ENCODE measurements at places on chromosomes 5 and 9.
A peak's percentile ranks its signal among the peaks of the same experiment; 100 is the strongest.

GRCh38 chr9:2418619-2419018, 203.0 kb upstream of the VLDLR start:
- peaks cover 6% of the 10 kb centered on the region for H3K36me3 ChIP-seq
- no peak overlapping the region for H3K27ac ChIP-seq
- DNase-seq, result no peak

- no peaks in the 10 kb centered on the region for H3K36me3 ChIP-seq
- DNase-seq, result no peak
- no peak overlapping the region for H3K4me3 ChIP-seq
- no peaks in the 10 kb centered on the region for H3K27me3 ChIP-seq
Measured at GRCh38 chr9:9170439-9171134, 1371.0 kb upstream of the DMAC1 start.

GRCh38 chr9:114114364-114114763, 15.3 kb upstream of the KIF12 start:
- H3K27ac ChIP-seq, result no peak overlapping the region
- H3K36me3 ChIP-seq, result no peaks in the 10 kb centered on the region
- DNase-seq, result no peak
- peaks cover 55% of the 10 kb centered on the region for H3K27me3 ChIP-seq
- peaks cover 7% of the 10 kb centered on the region for H3K4me1 ChIP-seq

GRCh38 chr5:60497706-60498500, 202.1 kb downstream of the DEPDC1B start:
- no peak for DNase-seq
- H3K4me3 ChIP-seq, result no peak overlapping the region
- no peak overlapping the region for H3K27ac ChIP-seq
- H3K27me3 ChIP-seq, result no peaks in the 10 kb centered on the region

- H3K27ac ChIP-seq, result no peak overlapping the region
- peaks cover 40% of the 10 kb centered on the region for H3K4me1 ChIP-seq
- no peaks in the 10 kb centered on the region for H3K27me3 ChIP-seq
- H3K36me3 ChIP-seq, result no peaks in the 10 kb centered on the region
Measured at GRCh38 chr5:148978370-148979082, 84.3 kb downstream of the SH3TC2 start.

DNA sequence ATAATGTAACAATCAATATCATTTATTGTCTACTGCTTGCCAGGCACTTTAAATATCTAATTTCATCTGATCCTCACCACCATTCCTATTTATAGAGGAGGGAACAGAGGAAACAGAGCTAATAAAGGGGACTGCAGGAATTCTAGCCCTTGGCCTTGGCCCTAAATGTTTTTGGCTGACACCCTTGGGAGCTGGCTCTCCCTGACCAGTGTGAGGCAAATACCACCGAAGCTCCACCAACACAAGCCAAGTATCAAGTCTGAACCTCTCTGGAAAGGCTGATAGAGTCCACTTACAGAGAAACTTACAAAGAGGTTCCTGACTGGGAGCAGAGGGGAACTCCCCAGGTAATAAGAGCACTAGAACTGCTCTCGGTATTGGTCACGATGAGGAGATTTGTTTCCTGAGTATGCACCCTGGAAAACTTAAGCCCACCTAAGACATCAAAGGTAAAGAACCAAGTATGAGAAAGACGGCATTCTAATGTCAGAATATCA, 243.1 kb upstream of the PANK3 start:
- no peaks in the 10 kb centered on the region for H3K36me3 ChIP-seq
- no peak for DNase-seq
- peaks cover 14% of the 10 kb centered on the region for H3K4me1 ChIP-seq
- H3K4me3 ChIP-seq, result no peak overlapping the region

DNA sequence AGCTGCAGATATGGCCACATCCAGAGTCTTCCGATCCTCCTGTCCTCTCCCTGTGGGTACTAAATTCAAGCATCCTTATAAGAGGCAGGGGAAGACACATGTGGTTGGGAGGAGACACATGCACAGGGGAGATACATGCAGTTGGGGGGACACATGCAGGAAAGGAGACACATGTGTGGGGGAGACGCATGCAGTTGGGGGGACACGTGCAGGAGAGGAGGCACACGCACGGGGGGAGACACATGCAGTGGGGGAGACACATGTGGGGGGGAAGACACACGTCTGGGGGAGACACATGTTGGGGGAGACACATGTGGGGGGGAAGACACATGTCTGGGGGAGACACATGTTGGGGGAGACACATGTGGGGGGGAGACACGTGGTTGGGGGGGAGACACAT, 21.2 kb upstream of the OLFM1 start:
- H3K4me1 ChIP-seq, result peaks cover 8% of the 10 kb centered on the region
- H3K36me3 ChIP-seq, result peaks cover 28% of the 10 kb centered on the region
- no peak overlapping the region for H3K4me3 ChIP-seq
- DNase-seq, result no peak

DNA sequence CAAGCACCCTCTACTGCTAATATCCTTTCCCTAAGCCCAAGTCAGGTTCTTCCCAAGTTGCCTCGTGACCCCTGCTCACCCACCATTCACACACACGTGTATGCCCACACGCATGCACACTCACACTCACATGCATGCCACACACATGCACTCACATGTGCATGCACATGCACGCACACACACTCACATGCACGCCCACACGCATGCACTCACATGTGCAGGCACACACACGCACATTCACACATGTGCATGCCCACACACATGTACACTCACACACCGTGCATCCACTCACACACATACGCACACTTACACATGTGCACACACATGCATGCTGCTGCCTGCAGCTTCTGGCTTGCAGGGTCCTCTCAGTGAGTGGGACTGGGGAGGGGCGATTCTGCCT, 62.9 kb upstream of the STXBP1 start:
- peak overlapping the region; percentile 2 for H3K27ac ChIP-seq
- no peaks in the 10 kb centered on the region for H3K36me3 ChIP-seq
- no peak for DNase-seq
- H3K4me3 ChIP-seq, result no peak overlapping the region
- H3K4me1 ChIP-seq, result peaks cover 19% of the 10 kb centered on the region

GRCh38 chr9:97075289-97075985, 36.5 kb upstream of the CTSV start:
- H3K27me3 ChIP-seq, result no peaks in the 10 kb centered on the region
- no peak for DNase-seq
- H3K36me3 ChIP-seq, result no peaks in the 10 kb centered on the region
- peaks cover 45% of the 10 kb centered on the region for H3K4me1 ChIP-seq
- H3K27ac ChIP-seq, result no peak overlapping the region

DNA sequence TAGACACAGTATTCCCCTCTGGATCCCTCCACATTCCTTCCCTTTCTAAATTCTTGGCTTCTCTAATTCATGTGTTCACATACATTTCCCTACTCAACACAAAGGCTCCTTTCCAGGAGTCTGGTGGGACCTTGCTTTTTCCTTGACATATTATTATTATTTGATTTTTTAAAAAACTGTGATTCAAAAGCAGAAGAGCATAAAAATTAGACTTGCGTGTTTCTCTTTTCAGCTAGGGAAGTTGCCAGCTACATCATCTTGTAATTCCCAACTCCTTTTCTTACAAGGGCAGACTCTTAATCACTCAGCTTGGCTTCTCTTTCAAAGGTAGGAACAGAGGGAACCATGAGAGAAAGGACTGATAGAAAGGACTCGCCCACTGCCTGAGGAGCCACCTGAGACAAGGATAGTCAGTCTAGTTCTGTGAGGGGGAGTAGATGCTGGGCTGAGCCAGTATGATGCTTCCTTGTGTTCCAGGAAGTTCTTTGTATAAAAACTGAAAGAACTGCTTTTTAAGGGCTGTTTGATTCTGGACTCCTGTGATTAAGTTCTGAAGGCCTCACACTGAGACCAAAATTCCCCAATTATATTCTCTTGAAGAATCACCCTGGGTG, 51.0 kb upstream of the DPYSL3 start:
- H3K4me3 ChIP-seq, result peak overlapping the region; percentile 67
- H3K27ac ChIP-seq, result peak overlapping the region; percentile 91
- H3K27me3 ChIP-seq, result no peaks in the 10 kb centered on the region
- peaks cover 73% of the 10 kb centered on the region for H3K4me1 ChIP-seq

DNA sequence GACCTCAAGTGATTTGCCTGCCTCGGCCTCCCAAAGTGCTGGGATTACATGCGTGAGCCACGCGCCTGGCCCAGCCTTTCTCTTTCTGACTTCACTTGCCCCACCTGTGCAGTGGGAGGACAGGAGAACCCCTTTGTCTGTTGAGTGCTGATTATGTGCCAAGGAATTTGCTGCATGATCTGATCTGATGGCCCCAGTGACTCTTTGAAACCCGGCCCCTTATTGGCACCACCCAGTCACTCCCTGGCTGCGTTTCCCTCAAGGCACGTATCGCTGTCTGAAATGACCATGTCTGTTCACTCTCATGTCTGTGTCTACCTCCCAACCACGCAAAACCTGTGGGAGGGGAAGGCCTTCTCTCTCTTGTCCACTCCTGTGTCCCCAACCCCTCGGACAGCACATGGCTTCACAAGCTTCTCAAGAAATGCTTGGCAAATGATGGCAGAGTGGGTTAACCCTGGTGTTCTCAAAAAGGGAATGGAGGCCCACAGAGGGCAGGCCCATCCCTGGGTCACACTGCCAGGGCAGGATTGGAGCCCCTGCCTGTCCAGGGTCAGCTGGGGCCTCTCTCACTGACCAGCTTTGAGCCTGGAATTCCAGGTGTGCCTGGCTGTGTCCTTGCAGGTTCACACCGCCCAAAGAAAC, 21.9 kb downstream of the NEK6 start:
- no peak overlapping the region for H3K4me3 ChIP-seq
- H3K27me3 ChIP-seq, result no peaks in the 10 kb centered on the region
- H3K36me3 ChIP-seq, result no peaks in the 10 kb centered on the region
- no peak for DNase-seq

- H3K4me3 ChIP-seq, result no peak overlapping the region
- no peak overlapping the region for H3K27ac ChIP-seq
- DNase-seq, result no peak
- H3K4me1 ChIP-seq, result peaks cover 40% of the 10 kb centered on the region
- no peaks in the 10 kb centered on the region for H3K27me3 ChIP-seq
Measured at GRCh38 chr9:110602281-110602680, 22.7 kb upstream of the SVEP1 start.

- peaks cover under 1% of the 10 kb centered on the region for H3K36me3 ChIP-seq
- peak overlapping the region; percentile 9 for H3K27ac ChIP-seq
- H3K4me3 ChIP-seq, result no peak overlapping the region
- no peak for DNase-seq
- H3K27me3 ChIP-seq, result no peaks in the 10 kb centered on the region
- H3K4me1 ChIP-seq, result peaks cover 18% of the 10 kb centered on the region
Measured at GRCh38 chr9:124639637-124640036, 131.5 kb downstream of the NR6A1 start.

DNA sequence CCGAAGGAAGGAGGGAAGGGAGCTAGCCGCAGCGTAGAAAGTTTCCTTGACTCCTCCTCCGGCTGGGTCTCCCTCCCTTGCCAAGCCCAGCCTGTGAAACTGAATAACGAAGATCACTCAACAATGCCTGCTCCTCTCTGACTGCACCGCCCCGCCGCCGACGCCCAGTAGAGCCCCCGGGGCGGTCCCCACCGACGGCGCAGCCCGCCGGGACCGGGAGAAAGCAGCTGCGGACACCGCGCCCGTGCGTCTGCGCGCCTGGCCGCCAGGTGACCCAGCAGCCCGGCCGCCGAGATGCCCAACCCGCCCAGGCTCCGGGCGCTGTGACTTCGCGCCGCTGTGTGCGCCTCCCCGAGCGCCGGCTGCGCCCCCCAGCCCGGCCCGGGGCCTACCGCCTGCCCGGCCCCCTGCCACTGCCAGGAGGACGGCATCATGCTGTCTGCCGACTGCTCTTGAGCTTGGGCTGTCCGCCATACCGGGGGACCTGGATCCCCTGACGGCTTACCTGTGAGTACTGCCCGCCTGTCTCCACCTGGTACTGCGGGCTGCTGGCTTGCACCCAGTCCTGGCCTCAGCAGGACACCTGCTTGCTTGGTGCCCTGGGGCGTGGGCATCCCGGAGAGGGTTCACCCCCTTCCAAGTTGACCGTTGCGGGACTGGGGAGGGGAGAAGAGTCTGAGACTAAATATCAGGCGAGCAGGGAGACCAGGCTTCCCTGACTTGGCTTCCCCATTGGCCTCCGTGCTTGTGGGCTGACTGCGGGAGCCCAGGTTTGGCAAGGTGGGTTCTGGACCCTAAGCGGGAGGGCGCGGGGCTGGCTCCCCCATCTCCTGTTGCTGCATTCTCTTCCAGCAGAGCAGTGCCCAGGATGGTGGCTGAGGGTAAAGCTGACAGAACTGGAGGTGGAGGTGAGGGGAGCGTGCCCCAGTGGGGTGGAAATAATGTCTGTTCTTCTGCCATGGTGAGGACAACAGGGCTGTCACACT, 26.2 kb upstream of the SPTLC1 start:
- H3K27me3 ChIP-seq, result peaks cover 36% of the 10 kb centered on the region
- no peaks in the 10 kb centered on the region for H3K36me3 ChIP-seq
- H3K27ac ChIP-seq, result no peak overlapping the region
- peak overlapping the region; percentile 74 for H3K4me3 ChIP-seq
- H3K4me1 ChIP-seq, result peaks cover 10% of the 10 kb centered on the region

- H3K4me1 ChIP-seq, result peaks cover 5% of the 10 kb centered on the region
- H3K36me3 ChIP-seq, result no peaks in the 10 kb centered on the region
- peak; percentile 54 for DNase-seq
- no peak overlapping the region for H3K27ac ChIP-seq
Measured at GRCh38 chr5:1130218-1130946, 18.5 kb upstream of the SLC12A7 start.

GRCh38 chr9:97551308-97551707, 49.8 kb downstream of the TMOD1 start:
- H3K4me3 ChIP-seq, result no peak overlapping the region
- DNase-seq, result no peak
- peaks cover 2% of the 10 kb centered on the region for H3K4me1 ChIP-seq
- no peaks in the 10 kb centered on the region for H3K27me3 ChIP-seq
- H3K27ac ChIP-seq, result no peak overlapping the region
- H3K36me3 ChIP-seq, result no peaks in the 10 kb centered on the region

DNA sequence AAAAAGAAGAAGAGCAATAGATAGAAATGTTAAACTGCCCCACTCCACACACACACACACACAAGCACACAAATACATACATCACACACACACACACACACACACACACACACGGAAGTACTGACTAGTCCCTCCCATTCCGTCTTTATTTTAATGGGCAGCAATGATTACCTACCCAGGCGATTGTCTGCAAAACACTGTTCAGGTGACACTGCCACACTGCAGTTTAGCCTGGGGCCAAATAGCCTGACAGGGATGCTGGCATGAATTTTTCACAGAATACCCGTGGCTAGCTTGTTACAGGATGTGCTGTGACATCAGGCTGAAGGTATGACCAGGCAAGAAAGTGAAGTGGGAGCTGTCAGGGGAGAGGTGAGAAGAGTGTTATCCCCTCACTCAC, 86.9 kb downstream of the FRMD3 start:
- no peaks in the 10 kb centered on the region for H3K4me1 ChIP-seq
- no peak overlapping the region for H3K27ac ChIP-seq
- no peaks in the 10 kb centered on the region for H3K36me3 ChIP-seq
- H3K27me3 ChIP-seq, result no peaks in the 10 kb centered on the region
